Brain (organoid and tissue), 16 donors: ENCODE measurements at places on chromosomes 5 and 9. TPM values are rescaled to one million over a fixed set of nuclear protein-coding genes. Genes with fewer than 3 reads are reported as not detected.

DNA sequence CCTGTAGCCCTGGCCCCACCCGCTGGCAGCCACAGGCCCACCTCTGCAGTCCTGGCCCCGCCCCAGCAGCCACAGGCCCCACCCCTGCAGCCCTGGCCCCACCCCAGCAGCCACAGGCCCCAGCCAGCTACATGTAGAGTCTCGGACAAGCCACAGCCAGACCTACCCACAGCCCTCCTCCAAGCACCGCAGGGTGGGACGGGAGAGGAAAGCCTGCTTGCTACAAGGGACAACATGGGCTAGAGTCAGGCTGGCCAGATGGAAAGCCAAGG lies 49.5 kb upstream of the SARDH start:
- no peak for DNase-seq

GRCh38 chr9:131394464-131395156 lies 724 bp downstream of the PRRC2B start:
- DNase-seq = peak; percentile 51

GRCh38 chr5:171246231-171246630 lies 62.8 kb upstream of the TLX3 start:
- DNase-seq = no peak

GRCh38 chr5:16909464-16909863 lies 26.6 kb downstream of the MYO10 start:
- DNase-seq = no peak

UQCRQ gene
- 303 TPM for polyA plus RNA-seq

UNC13B gene
- 22.6 TPM for polyA plus RNA-seq

NR6A1 gene
- polyA plus RNA-seq = 0.53 TPM

MSMP gene
- polyA plus RNA-seq = 9.4 TPM

IGIP gene
- 3.7 TPM for polyA plus RNA-seq

GLRA1 gene
- polyA plus RNA-seq = not detected

PCDHA9 gene
- polyA plus RNA-seq = not detected
